Fibroblast of lung (primary cell): ENCODE measurements at places on chromosomes 12 and 14. TPM values are rescaled to one million over a fixed set of nuclear protein-coding genes. Genes with fewer than 3 reads are reported as not detected.

The TAS2R8 gene
- under 0.01 TPM in 1 of 2 replicates, not detected in the other for total RNA-seq

The TUNAR gene
- total RNA-seq: not detected in 2 replicates

The TEAD4 gene
- total RNA-seq: 6.3 and 7.4 TPM in 2 replicates

The MEG3 gene
- 95.0 and 182 TPM in 2 replicates for total RNA-seq

The HPD gene
- total RNA-seq: 0.17 and 0.26 TPM in 2 replicates

The LRRK2 gene
- 10.8 and 14.0 TPM in 2 replicates for total RNA-seq

The SLCO1B1 gene
- not detected in 2 replicates for total RNA-seq

The STAC3 gene
- 0.26 and 0.33 TPM in 2 replicates for total RNA-seq
